ENCODE measurements at places on chromosomes 11 and 22.
A peak's percentile ranks its signal among the peaks of the same experiment; 100 is the strongest.

DNA sequence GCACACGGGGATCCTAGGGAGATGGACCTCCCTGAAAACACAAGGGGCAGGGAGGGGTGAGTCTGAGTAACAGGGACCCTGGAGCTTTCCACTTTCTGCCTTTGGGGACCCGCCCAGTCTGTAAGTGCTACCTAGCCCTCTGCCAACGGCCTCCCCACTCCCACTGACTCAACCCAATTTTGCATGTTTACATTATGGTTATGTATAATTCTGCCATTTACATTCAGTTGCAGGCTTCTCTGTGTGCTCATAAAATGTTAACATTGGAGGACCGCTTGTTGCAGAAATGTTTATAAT, 105.8 kb downstream of the DSCAML1 start:
- no peak for DNase-seq

GRCh38 chr11:117914398-117914761, 14.8 kb downstream of the TMPRSS13 start:
- no peak for DNase-seq

DNA sequence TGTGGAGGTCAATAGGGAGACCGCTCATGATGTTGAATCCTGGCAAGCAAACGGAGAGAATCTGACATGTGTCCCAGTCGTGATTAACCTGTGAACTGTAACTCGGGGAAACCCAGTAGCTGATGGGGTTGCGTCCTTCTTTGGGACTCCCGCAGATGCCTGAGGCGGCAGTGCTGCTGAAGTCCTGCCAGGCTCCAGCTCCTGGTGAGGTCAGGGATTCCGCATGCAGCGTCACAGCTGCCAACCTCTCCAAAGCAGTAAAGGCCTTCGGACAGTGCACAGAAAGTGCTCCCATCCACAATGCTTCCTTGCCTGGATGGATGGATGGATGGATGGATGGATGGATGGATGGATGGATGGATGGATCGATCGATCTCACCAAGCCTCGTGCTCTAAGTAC, 13.5 kb downstream of the KCNQ1 start:
- no peak for DNase-seq

- DNase-seq = no peak
Observed at GRCh38 chr11:44130751-44131150, 35.3 kb downstream of the EXT2 start.

- DNase-seq = no peak
Observed at GRCh38 chr11:125369808-125370207, 126.3 kb downstream of the FEZ1 start.

DNA sequence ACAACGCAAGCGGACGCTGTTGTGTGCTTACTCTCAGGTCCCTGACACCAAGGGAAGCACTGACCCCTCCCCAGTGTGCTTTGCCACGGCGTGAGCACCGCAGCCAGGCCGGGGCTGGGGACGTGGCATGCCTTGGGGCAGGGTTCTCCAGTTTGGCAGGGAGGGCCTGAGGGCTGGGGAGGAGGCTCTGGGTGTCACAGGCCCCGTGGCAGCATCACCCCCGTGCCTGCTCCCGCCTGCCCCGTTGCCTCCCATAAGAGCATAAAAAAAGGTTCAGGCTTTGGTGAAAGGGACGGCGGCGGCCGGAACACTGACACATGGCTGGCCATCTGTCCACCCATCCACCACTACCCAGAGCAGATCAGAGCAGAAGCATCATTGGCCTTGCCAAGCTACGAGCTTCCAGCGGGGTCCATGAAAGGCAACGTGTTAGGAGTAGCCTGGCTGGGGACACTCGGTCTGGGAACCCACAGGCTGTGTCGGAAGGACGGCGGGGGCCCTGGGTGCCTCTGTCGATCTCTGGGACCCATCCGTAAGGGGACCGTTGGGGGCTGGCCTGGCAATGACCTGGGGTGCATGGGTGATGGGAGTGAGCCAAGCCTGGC, 183.0 kb downstream of the IGLL1 start:
- no peak for DNase-seq

GRCh38 chr11:88117281-88117858, 57.9 kb downstream of the RAB38 start:
- no peak for DNase-seq

GRCh38 chr11:85699957-85700741, 14.2 kb upstream of the CCDC89 start:
- no peak for DNase-seq

DNA sequence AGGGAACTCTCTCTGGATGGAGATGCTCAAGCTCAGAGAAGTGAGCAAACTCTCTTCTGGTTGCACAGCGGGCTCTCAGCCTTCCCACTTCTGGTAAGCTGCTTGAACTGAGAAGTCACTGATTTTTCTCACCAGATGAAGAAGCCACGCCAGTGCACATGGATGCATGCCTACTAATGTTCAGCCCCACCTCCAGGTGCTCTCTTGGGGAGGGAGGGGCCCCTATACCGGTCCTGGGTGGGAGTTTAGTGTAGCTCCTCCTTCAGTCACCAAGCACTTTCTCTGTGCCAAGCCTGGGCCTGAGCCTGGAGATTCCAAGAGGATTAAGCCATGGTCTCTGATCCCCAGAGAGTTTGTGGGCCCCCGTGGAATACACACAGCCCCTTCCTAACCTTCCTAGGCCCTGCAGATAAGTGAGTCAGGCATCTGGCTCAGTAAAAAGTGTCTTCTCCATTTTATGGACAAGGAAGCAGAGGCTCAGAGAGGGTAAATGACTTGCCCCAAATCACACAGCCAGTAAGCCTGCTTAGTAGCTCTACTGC, 142.2 kb downstream of the ST3GAL4 start:
- DNase-seq = no peak

DNA sequence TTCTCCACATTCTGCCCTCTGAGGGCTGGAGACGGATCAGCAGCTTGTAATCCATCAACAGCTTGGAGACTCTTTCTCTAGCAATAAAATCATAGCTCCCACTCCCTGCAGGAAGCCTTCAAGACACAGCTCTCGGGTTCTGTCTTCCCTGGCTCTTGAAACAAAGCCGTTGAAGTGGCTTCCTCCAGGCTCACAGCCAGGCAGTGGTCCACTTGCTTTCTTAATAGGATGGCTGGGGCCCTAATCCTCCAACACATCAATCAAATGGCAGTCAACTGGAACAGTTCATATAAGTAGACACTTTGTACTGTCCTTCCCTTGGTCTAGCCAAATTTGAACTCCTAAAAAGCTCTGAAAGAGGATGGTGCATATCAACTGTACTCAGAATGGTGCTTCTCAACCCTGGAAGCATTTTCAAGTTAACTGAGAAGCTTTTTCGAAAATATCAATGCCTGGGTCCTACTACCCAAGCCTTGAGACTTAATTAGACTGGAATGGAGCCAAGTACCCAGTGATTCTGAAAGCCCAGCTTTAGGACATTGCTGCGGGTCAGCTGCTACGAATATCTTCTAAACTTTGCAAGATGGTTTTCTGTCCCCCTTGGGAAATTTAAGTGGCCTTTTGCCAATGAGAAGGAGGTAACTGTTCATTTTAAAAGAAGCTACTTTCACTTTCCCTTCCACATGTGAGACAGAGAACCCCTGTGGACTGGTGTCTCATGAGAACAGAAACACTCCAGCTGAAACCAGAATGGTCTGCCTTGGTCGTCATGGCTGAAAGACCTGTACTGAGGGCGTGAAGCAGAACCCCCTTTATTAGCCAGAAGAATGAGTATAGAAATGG, 74.7 kb downstream of the SC5D start:
- peak; percentile 2 for DNase-seq

- DNase-seq = no peak
Observed at GRCh38 chr11:70032943-70033710, 45.0 kb upstream of the ANO1 start.

GRCh38 chr22:49650336-49651241, 177.1 kb downstream of the BRD1 start:
- DNase-seq = no peak

DNA sequence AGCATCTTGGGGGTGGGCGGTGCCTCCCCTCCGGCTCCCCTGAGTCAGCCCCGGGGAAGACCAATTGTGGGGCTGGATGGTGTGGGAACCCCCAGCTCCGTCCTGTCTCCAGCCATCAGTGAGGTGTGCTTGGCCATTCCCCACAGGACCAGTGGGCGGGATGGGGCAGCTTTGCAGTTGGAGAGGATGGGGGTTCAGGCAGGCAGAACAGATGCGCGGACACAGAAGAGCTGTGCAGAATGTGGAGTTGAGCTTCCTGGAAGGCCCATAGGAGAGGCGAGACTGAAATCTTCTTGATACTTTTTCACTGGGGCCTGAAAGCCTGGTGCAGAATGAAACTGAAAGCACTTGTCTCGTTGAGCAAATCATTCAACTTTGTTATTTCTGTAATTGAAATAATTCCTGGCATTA, 23.8 kb downstream of the PARVB start:
- DNase-seq = no peak

- DNase-seq = no peak
Observed at GRCh38 chr22:29661336-29661735, 57.9 kb downstream of the NF2 start.

DNA sequence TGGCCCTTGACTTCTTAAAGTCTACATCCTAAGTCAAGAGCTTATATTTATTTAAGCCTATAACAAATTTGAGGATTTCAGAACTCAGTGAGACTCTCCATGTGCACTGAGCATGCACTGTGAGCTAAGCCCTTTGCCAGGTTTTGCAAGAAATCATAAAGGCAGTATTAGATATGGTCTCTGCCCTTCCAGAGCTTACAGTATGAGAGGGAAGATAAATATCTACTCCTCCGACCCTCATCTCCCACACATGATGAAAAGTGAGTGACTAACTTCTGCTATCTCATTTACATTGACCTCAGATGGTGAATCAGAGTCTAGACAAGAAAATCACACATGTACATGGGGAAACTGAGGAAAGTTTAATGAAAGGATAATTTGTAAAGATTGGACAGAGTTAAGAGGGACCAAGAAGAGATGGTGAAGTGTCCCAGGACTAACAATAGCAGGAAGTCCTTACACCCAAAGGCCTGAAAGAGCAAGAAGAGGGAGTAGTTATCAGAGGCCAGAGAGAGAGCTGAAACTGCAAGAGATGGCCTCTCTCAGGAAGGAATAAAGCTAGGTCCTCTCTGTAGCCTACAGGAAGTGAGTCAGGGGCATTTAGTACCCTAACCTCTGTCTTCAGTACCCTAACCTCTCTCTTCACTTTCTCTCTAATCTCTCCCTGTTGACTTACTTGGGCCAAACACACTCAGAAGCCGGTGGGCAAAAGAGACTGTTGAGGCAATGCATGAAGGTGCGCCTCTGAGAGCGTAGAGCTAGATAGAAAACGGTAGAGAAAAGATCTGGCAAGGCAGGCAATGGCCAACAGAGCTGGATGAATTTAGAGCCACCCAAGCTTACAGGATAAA, 23.0 kb upstream of the BLID start:
- no peak for DNase-seq

DNA sequence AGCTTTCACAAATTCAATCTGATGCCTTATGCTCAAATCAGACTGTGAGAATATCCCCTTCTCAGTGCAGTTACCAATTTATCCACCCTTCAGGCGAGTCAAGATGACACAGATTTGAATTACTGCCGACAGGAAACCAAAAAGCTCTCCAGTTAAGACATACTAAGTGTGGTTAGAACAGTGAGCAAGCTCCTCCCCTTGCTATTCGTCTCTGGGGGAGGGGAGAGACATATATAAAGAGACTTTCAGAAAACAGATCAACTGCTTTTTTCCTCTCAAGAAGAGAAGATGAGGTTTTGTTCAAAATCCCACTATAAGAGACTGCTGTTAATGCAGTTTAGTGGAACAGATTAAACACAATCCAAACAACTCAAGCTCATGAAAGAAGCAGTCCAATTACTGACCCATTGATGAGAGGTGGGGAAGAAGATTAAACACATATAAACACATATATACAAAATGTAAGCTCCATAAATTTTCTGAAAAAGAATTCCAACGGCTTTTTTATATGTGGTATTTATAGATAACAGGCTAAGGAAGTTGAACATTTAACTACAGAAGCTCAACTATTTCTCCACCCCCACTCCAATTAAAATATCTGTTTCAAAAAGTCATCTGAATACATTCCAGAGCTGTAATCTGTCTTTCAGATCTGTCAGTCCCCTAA, 102.7 kb downstream of the MRTFA start:
- peak; percentile 24 for DNase-seq

GRCh38 chr11:47158242-47158641, 18.4 kb downstream of the ARFGAP2 start:
- no peak for DNase-seq

DNA sequence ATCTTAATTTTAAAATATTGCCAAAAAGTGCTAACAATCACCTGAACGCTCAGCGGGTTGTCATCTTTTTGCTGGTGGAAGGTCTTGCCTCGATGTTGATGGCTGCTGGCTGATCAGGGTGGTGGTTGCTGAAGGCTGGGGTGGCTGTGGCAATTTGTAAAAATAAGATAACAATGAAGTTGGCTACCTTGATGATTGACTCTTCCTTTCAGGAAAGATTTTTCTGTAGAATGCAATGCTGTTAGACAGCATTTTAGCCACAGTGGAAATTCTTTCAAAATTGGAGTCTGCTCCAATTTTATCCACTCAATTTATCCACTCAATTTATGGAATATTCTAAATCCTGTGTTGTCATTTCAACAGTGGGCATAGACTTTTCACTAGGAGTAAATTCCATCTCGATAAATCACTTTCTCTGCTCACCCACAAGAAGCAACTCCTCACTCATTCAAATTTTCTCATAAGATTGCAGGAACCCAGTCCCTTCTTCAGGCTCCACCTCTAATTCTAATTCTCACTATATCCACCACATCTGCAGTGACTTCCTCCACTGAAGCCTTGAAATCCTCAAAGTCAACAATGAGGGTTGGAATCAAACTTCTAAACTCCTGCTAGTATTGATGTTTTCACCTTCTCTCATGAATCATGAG, 78.8 kb downstream of the LINC01488 start:
- no peak for DNase-seq

- DNase-seq = no peak
Observed at GRCh38 chr11:59785818-59786217, 24.8 kb downstream of the MRPL16 start.

GRCh38 chr11:120966840-120967239, 57.1 kb upstream of the TBCEL start:
- no peak for DNase-seq

GRCh38 chr11:108097179-108097578, 24.2 kb upstream of the ACAT1 start:
- DNase-seq = no peak

GRCh38 chr11:73359341-73359740, 16.9 kb upstream of the RELT start:
- no peak for DNase-seq

DNA sequence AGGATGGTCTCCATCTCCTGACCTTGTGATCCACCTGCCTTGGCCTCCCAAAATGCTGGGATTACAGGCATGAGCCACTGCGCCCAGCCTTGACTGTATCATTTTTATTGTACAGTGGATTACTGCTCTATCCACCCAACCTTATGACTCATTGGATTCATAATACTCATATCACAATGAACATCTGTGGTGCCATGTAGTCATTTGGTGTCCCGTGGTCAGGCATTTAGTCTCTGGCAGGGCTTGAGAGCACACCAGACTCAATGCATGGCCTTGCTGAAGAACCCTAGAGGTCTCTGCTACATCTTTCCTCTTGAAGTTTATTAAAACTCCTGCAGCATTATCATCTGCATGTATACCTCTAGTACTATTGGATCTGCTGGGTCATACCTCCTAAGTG, 98.0 kb upstream of the LDLRAD3 start:
- no peak for DNase-seq

Data from activated CD8-positive, alpha-beta memory T cell treated with anti-CD3 and anti-CD28 coated beads for 1 hour (primary cell).